WERI-Rb-1 (cell line): ENCODE measurements at places on chromosomes 1 and 21.

DNA sequence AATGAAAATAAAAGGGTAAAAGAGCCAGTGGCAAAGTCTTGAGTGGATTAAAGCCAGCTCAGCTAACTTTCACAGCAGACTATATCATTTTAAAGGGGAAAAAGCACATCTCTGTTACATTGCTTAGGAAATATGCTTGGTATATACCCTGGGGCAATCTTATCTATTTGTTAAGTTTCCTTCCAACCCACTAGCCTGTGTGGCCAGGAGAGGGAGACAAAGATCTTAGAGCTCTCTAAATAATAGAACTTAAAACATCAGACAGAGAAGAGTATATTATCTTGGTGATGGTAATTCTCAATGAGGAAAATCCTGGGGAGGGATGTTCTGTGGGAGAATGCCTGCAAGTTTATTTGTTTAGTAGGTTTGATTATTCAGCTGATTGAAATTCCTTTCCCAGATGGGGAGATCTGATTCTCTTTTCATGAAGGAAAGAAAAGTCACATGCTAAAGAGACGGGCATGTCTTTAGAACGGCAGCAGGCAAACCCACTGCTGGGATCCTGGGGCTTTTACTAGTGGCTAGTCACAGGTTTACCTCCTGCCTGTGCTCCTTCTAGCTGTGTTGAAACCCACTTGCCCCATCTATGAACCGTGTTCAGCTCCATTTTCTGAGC is 3.6 kb downstream of the KCNE2 start:
- DNase-seq: peak; percentile 69

GRCh38 chr1:217048104-217048707 is 325.0 kb upstream of the ESRRG start:
- peak; percentile 71 for DNase-seq

DNA sequence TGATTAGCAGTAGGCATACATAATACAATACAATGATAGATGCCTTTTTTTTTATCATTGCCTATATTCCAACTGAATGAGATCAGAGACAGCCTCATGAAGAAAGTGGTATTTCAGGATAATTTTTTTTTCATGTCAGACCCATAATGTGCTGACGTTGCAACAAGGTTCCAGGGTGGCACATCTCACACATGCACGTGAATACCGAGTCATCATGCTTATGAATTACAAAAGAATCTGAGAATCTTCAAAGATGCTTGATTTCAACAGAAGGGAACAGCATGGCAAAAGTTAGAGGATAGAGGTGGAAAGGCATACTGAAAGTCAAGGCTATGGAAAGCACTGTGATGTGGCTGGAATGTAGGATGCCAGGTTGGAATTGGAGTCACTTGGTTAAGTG is 5.0 kb upstream of the RNF11 start:
- DNase-seq: no peak

DNA sequence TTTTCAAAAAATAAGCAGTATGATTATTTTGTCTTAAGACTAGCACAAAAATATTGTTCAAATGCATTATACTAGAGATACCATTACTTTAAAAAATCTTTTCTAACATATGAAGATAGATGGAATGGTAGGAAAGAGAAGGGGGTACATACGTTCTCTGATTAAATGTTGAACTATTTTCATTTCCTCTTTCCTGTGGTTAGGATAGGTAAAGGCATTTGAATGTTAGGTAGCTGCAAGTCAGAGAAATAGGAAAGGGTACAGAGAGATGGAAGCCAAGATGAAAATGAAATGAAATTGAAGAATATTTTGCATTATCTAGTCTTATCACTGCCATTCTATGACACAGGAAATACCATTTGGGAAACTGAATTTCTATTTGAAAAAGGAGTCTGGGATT is 28.3 kb downstream of the TLCD4 start:
- no peak for DNase-seq

DNA sequence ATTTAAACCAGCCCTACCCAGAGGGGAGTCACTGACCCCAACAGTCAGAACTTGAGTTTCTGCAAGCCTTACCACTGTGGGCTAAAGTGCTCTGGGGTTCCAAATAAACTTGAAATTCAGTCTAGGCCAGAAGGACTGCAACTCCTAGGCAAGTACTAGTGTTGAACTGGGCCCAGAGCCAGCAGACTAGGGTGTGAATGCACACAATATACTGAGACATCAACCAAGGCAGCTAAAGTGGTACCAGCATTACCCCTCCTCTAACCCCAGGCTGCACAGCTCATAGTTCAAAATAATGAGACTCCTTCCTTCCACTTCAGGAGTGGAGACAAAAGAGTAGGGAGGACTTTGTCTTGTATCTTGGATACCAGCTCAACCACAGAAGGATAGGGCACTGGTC is 18.9 kb upstream of the IL20 start:
- no peak for DNase-seq

DNA sequence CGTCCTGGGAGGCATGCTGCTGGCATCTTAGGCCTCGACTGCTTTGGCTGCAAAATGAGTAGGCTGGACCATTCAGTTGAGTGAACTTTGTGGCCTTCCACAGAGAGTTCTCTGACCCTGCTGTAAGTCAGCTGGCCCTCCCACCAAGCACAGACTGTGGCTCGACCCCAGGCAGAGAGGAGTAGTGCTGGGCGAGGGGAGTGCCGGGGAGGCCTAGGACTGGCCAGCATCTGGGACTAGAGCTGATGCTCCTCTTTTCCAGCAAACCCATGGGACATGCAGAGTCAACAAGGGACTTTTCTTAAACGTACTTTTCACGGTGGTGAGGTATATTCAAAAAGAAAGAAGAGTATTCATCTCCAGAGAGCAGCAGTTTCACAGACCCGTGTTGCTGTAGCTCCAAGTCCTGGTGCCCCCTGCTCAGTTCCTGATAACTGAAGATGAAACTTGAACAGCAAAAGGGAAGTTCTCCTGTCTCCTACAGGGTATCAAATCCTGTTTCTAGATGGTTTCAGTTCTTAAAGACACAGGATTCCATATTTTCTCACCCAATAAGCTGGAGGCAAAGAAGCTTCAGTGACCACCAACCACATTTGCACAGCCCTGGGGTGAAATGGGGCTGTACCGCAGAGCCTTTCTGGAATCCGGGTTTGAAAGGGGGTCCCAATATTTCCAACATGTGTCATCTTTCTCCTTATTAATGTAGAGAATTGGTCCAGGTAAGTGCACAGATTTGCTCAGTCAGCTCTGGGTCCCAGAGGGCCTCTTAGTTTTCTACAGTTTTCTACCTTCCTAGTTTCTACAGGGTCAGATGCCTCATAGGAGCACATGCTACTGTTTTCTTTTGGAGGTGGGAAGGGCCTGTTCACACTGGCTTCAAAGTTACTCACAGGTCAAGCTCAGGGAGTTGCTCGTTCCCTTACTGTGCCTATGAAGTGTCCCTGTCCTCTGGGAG is 20.9 kb downstream of the BATF3 start:
- no peak for DNase-seq

- no peak for DNase-seq
Observed at GRCh38 chr1:222547944-222548671, at the start of gene HHIPL2. TSS of gene HHIPL2 (minus strand) at chr1:222548104. CDS start at chr1:222548044, 60 bp downstream.
